ENCODE measurements at places on chromosomes 2 and 18.
A peak's percentile ranks its signal among the peaks of the same experiment; 100 is the strongest.

DNA sequence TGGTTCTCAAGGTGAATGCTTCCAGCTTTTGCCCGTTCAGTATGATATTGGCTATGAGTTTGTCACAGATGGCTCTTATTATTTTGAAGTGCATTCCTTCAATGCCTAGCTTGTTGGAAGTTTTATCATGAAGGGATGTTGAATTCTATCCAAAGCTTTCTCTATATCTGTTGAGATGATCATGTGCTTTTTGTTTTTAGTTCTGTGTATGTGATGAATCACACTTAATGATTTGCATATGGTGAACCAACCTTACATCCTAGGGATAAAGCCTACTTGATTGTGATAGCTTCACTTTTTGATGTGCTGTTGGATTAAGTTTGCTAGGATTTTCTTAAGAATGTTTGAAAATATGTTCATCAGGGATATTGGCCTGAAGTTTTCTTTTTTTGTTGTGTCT is 112.1 kb downstream of the MBD2 start:
- DNase-seq, result no peak

DNA sequence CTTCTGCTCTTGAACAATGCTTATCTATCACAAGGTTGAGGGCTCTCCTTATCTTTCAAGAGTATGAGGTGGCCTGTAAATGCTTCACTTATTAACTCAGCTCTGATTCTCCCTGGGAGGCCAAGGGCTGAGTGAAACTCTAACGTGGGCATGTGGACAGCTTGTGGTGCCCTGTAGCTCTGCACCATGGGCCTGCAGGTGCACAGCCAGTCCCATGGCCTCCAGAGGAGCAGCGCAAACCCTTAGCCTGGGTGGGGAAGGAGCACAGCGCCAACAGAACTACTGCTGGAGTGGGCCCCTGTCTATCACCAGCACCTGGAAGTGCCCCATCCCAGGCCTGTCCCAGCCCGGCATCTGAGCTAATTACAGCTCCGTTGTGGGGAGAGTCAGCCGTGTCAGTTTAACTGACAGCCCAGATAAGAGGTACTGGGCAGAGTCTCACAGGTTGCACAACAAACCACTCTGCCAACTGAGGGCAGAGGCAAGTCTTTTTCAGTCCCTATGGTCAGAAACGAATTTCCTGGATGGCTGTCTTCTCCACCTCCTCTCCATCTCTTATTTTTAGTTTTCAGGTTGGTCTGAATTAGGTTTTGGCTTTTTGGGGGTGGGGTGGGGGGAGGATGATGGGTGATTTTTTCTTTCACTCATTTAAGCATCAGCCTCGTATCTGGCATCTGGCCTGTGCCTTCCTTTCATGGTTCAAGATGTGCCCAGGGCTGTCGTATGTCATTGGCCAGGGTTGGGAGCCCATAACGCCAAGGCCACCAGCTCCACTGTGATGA is 219.5 kb downstream of the BCL2 start:
- no peak for DNase-seq

DNA sequence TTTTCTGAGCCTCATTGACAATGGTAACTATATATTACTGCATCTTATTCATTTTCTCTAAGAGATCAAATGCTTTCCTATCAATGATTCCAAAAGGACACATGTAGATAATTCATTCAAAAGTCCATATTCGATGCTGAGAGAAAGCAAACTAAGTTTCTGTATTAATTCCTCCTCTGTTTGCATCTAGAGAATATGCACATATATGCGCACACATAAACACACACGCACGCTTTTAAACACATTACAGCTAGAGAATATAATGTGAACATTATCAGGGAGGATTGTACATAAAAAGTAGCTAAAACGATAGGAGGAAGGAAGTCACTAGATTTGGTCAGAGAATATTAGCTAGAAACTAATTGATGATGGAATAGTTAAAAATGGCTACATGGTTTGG is 379.0 kb upstream of the NETO1 start:
- no peak for DNase-seq

DNA sequence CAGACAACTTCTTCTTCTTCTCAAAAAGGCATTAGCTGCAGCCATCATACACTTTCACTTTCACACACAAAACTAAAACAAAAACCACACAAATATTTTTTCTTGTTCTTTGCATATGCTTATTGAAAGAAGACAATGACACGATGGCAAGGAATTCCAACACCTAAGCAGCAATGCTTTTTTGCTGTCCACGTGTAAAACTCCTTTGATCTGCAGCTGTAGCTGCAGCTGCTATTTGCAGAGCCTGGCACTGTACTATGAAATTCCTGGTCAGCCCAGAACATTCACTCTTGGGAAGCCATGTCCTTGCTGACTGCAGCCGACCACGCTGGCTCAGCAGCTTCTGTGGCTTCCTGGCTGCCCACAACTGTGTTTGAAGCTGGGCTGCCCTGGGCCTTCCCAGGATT is 316.2 kb downstream of the CDH2 start:
- no peak for DNase-seq

GRCh38 chr18:10789180-10789579 is 263.4 kb downstream of the NAPG start:
- no peak for DNase-seq

DNA sequence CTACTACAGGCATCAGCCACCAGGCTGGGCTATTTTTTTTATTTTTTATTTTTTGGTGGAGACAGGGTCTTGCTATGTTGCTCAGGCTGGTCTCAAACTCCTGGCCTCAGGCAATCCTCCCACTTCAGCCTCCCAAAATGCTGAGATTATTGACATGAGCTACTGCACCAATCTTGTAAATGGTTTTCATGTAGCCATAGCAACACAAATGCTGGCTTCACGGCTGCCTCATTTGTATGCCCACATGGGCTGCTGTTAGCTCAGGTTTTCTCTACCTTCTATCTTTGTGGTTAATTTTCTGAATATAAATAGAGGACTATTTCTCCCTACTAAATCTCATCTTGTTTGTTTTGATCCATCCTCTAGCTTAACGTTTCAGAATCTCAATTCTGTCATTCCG is 58.2 kb downstream of the PLEKHM3 start:
- DNase-seq, result no peak

DNA sequence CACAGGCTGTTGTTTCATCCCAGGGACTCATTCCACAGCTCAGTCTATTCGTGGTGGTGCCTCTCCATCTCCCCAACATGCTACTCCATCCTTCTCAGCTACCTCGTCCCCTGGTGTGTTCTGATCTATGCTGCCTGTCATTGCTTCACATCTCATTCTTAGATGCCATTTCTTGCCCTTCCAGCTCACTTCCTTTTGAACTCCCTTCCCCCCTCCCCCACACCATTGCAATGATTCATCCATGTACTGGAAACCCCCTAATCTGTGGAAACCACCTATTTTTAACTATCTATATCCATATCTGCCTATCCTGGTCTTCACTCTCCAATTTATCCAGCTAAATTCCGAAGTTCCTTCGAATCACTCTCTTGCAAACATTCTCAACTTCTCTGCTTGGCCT is 65.7 kb upstream of the PARD3B start:
- DNase-seq, result no peak

- no peak for DNase-seq
Measured at GRCh38 chr2:134408386-134408785, 154.5 kb downstream of the MGAT5 start.

DNA sequence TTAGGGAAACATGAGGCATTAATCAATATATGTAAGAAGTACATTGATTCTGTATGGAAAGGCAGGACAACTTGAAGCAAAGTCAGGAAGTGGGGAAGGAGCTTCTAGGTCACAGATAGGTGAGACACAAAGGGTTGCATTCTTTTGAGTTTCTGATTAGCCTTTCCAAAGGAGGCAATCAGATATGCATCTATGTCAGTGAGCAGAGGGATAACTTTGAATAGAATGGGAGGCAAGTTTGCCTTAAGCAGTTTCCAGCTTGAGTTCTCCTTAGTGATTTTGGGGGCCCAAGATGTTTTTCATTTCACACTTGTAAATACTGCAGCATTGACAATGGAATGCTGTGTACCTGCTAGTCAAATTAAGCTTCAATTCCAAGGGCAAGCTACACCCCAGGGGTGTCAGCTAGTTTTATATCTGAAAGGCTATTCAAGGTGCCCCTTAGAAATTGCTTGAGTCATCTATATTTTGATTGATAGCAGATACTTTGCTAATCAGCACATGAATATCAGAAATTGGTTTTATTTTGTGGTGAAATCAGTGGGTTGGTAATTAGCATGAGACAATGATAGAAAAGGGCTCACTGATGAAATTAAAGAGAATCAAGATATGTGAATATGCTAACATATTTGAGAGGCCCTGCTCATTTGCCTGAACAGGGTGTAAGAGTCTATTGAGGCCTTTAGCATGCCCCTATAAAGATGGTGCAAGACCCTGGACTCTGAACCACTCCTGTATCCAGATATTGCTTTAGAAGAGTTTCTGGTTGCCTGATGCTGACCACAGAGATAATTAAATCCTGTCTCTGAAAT is 131.5 kb downstream of the TMEM17 start:
- no peak for DNase-seq

DNA sequence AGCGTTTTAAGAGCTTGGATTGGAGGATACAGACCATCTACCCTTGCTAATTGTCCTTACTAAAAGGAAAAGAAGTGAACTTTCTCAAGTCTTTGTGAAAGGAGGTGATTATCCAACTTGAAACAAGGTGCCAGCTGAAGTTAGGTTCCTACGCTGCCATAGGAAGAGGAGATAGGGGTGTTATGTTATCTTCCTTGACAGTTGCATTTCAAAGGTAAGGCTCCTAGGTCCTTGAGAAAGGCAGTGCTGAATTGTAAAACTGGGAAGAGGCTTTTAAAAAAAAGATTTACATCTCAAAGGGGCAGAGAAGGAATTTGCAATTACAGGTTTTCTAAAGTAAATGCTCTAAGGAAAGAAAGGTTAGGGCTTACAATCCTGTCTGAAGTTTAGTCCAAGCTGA is 810.2 kb upstream of the LRATD1 start:
- no peak for DNase-seq

DNA sequence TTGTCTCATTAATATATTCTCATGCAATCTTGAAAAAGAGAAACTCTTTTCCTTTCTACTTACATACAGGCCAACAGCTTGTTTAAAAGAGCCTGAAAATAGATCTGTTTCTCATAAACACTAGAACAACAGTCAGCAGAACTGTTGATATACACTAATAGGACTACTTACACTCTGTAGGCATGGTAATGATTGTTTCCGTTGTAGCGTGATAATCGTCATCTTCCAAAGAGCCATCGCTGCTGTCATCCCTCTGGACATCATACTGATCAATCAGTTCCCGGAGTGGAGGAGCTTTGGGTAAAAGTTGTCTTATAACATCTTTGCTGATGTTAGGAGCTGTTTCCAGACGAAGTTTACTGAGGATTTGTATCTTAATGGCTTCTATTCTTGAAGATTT is 476 bp downstream of the MSTN start:
- DNase-seq, result no peak

GRCh38 chr18:56538746-56539145 is 99.6 kb downstream of the TXNL1 start:
- no peak for DNase-seq

- DNase-seq, result no peak
Measured at GRCh38 chr2:239344857-239345216, 56.0 kb downstream of the HDAC4 start.

GRCh38 chr2:12501469-12502158 is 215.1 kb upstream of the TRIB2 start:
- DNase-seq, result peak; percentile 24

GRCh38 chr2:205733648-205734047 is 51.3 kb downstream of the NRP2 start:
- DNase-seq, result no peak

GRCh38 chr2:129376426-129377077 is 602.9 kb upstream of the RAB6C start:
- no peak for DNase-seq

DNA sequence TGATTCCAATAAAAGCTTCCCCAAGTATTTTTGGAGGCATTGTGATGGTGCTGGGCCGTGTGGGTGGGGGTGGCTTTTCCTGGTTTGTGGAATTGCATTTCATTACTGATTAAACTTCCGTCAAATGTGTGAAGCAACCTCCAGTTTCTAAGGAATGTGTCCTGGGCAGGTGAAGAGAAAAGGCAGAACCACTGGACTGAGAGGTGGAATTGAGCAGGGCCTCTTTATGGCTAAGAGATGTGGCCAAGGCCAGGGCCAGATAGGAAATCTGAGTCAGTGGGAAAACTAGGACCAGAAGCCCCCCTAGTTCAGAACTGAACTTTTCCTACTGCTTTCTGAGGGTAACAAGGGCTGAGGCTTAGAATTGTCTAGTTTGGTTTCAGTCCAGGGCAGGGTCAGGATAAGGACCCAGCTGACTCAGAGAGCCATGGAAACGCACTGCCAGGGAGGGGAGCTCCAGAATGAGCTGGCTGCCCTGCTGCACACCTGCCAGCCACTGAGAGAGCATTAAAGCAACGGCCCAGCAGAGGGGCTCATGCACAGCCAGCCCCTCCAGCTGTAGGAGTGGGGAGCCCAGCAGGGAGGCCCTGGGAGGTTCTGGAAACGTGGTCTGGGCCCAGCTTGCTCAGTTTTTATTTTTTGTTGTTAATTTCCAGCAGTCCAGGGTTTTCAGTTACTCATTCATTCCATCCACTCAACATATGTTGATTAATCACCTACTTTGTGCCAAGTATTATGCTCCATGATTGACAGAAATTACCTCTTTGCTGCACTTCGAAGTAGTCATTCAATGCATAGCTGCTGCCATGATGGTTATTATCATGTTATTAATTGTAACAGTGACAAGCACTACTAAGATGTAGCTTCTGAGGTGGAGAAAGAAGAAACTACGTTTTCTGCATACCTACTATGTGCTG is 156.1 kb downstream of the MSH2 start:
- no peak for DNase-seq

DNA sequence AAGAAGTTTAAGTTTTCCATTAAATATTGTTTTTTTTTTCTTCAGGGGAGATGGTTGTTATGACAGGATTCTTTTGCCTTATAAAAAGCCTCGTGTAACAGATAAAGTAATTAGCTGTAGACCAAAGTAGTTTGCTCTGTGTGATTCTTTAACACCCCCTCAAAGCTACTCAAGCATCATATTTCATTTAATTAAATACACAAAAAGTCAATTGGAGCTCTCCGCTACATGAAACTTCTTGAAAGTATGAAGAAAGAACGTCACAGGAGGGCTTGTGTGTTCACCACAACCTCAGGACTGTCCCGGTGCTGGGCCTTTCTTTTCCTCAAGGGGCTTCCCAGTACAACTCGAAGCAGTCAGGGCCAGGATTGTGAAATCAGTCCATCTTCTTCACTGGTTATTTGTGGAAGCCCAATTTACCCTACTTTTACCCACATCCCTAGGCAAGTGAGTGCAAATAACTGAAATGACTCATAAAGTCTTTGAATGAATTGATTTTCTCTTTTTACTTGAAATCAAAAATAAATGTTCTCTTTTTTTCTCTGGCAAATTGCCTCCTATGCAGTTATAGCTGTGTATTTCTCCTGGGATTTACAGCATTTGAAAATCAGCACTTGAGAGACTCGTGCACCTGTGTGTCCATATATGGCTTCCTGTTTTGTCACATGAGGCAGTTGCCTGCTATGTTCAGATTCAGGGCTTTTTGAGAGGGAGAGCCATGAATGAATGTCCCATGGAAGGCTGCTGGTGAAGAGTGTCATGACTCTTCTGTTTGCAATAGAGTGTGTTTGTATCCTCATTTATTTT is 48.6 kb downstream of the LINC00305 start:
- no peak for DNase-seq

GRCh38 chr2:48347712-48348111 is 182.2 kb upstream of the STON1 start:
- DNase-seq, result no peak

- no peak for DNase-seq
Measured at GRCh38 chr18:26685438-26686157, 137.2 kb upstream of the KCTD1 start.

GRCh38 chr2:1728821-1729220 is 15.5 kb downstream of the PXDN start:
- no peak for DNase-seq

GRCh38 chr2:173149491-173149890 is 73.8 kb downstream of the MAP3K20 start:
- DNase-seq, result no peak
